ENCODE measurements at places on chromosomes 4 and X.

GRCh38 chr4:122992057-122992456 lies 69.7 kb upstream of the NUDT6 start:
- peak; percentile 11 for DNase-seq

GRCh38 chr4:124953486-124953885 lies 241.0 kb upstream of the ANKRD50 start:
- DNase-seq: no peak

DNA sequence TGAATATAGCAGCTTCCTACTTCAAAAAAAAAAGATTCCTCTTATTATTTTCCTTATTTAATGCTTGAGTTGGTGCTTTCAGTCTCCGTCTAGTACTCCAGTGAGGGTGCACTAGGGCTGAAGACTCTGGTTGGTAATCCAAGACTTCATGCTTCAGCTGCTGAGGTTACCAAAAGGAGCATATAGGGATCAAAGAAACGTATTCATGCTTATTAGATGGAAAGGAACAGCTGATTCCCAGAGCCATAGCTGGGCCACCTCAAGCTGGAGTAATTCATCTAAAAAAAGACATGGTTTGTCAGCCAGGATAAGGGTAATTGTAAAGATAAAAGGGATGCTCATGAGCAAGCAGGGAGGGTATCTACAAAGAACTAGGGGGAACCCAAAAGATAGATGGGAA lies 131.7 kb upstream of the FAM47B start:
- peak; percentile 5 for DNase-seq

GRCh38 chr4:973431-974397 lies at the start of gene DGKQ:
DGKQ (minus strand) TSS chr4:973569; CDS start chr4:973482, 87 bp downstream.
- peak; percentile 92 for DNase-seq

GRCh38 chrX:40471965-40472648 lies 108.7 kb upstream of the ATP6AP2 start:
- DNase-seq: peak; percentile 55

DNA sequence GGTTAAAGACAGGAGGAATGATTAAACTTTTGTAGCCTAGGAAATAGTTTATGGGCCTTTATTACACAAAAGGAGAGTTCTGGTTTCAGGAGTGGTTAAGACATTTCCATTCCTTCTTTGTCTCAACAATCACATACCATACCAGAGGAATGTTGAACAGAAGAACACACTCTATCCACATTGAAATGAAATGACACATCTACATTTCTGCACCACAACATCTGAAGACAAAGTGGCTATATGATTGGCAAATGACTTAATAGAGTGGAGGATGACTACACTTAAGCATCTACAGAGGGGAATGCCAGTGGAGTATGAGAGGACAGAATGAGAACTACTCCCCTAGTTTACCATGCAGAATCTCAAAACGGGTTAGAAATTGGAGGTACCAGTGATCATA lies 8.0 kb downstream of the CYP2U1 start:
- DNase-seq: no peak
